AG04449 (cell line): ENCODE measurements at places on chromosomes 2 and 18.

DNA sequence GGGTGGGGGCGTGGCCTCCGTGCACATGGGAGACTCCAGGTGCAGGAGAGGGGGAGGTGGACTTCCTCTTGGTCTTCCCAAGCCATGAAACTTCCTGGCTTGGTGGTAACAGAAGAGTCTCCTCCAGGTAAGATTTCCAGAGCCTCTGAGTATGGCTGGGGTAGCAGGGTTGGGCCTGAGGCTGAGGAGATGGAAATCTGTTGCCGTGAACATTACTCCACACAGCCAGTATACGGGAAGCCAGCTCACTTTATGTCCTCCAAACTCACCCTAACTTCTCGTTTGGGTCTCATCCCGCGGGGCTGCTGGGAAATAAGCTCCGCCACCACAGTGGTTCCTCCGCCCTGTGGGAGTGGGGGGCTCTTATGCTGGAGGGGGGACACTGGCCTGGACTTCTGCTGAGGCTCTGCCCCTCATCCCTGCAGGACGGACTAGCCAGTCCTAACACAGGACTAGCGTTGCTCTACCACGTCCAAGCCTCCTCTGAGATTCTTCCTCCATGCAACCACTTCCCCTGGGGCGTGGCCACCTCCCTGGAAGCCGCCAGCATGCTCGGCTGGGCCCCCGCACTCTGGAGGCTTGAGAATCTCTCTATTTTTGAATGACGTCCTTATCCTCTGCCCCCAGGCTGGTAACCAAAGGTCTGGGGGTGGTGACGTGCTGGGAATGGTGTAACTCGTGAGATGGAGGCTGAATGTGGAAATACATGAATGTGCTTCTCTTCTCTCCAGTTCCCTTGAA lies 777 bp upstream of the RAB17 start:
- DNase-seq = no peak

DNA sequence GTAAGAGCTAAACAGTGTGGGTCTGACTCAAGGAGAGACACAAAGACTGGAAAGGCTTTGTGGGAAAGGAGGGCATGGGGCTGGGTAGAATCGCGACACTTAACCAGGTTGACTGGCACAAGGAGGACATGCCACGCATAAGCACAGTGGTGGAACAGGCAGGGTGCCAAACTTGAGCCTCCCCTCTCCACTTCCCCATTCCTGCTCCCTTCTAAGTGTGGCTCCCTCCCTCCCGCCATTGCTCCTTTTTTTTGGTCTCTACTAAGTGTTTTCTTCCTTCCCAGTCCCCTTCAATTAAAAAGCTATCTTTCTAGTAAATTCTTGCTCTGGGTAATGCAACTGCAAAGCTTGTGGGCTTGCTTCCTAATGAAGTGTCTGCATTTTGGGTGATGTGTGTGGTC lies 40.3 kb upstream of the ZFP36L2 start:
- no peak for DNase-seq

DNA sequence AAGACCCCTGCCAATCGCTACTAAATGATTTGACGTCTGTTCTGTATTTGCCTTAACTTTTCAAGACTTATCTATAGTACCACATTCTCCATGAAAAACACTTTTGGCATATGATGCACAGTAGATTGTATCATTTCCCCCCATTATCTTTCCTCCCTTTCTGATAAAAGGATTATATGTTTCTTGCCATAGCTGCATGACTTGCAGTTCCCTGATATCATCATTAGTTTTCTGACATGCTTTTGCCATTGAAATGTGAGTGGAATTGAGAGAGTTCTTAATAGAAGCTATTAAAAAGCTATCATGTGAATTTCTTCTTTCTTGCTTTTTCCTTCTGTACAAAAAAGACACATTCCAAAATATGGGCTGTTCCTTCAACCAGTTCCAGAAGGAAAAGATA lies 130.3 kb downstream of the TMEFF2 start:
- DNase-seq = no peak

DNA sequence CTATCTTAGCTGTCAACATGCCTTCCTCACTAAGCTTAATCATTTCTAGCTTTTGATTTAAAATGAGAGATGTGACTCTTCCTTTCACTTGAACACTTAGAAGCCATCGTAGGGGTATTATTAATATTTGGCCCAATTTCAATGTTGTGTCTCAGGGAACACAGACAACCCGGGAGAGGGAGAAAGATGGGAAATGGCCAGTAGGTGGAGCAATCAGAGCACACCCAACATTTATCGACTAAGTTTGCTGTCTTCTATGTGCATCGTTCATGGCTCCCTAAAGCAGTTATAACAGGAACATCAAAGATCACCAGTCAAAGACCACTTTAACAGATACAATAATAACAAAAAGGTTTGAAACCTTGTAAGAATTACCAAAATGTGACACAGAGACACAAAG lies 110.2 kb downstream of the OLA1 start:
- no peak for DNase-seq

DNA sequence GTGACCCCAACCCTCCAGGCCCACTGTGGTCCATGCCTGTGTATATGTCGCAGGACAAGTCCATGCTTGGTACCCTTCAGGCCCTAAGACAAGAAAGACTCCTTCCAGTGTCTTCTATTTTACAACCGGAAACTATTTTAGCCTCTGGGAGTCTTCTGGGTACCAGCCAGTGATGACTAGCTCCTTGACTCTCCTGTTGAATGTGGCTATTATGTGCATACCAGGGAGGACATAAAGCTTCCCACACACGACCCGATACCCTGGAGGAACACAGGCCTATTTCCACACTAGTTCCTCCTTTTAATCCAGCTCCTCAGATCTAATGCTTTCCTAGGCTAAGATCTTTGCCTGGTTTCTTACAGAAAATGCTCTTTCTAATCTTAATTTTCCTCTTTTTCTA lies 178.1 kb downstream of the NCKAP5 start:
- peak; percentile 65 for DNase-seq

DNA sequence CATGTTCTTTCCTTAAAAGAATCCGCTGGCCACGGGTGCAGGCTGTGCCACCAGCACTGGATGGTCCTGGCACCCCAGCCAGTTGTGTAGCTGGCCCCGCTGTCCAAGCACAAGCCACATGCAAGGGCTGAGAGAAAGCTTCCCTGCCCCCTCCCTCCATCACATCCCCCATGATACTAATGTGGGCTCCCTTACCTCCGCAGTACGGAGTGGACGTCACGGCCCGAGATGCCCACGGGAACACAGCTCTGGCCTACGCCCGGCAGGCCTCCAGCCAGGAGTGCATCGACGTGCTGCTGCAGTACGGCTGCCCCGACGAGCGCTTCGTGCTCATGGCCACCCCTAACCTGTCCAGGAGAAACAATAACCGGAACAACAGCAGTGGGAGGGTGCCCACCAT lies 44.5 kb downstream of the GBX2 start:
- DNase-seq = no peak

- no peak for DNase-seq
These were observed 271.6 kb upstream of the SESTD1 start for GRCh38 chr2:179536185-179536584.
